ENCODE measurements at places on chromosomes 3 and 15.

GRCh38 chr3:14989943-14990779 is 42.8 kb downstream of the NR2C2 start:
- DNase-seq, result no peak

- no peak for DNase-seq
Measured at GRCh38 chr15:99598296-99598695, 32.5 kb downstream of the MEF2A start.

- no peak for DNase-seq
Measured at GRCh38 chr15:57319919-57320560, 56.3 kb upstream of the CGNL1 start.

- DNase-seq, result no peak
Measured at GRCh38 chr15:77568014-77568972, 64.4 kb downstream of the LINGO1 start.

- DNase-seq, result no peak
Measured at GRCh38 chr15:57236561-57237300, 139.6 kb upstream of the CGNL1 start.

DNA sequence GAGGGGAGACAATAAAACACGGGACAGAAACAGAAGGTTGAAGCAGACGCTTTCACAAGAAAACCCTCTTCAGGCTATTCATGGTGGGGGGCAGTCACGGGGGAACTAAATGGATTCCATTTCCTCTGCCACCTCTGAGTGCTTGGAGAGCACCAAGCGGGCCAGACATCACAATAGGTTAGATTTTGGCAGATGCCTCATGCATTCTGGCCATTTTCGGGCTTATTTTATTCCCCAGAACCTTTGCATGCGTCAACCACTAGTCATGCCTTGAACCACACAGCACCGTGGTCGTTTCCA is 82.2 kb downstream of the RORA start:
- no peak for DNase-seq

DNA sequence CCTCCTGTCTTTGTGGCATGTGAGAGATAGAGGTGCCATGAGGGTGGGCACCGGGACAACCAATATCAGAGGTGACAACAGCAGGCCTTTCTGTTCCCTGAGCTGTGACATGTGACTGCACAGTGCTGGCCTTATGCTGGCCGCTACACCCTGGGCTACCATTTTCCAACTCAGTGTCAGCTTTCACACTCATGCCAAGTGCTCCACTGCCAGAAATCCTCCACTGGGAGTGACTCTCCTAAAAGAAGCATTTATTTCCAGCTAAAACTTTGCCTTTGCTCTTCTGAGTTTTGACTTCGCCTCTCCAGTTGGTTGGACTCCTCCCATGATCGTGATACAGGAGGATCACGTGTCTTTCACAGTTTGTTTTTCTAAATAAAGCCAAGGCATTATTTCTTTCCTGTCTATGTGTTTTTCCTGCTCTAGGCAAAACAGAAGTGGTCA is 31.4 kb downstream of the CA12 start:
- no peak for DNase-seq

DNA sequence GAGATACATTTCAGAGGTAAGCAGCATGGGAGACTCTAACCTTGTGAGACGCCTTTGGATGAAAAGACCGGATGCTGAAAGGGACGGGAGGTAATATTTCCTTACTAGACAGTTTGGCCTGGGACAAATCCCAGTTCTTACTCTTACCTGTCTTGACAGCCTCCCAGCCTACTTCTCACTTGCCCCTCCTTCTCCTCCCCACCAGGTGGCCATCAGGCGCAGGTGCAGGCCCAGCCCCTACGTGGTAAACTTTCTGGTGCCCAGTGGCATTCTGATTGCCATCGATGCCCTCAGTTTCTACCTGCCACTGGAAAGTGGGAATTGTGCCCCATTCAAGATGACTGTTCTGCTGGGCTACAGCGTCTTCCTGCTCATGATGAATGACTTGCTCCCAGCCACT is 6.3 kb downstream of the HTR3D start:
- DNase-seq, result no peak

DNA sequence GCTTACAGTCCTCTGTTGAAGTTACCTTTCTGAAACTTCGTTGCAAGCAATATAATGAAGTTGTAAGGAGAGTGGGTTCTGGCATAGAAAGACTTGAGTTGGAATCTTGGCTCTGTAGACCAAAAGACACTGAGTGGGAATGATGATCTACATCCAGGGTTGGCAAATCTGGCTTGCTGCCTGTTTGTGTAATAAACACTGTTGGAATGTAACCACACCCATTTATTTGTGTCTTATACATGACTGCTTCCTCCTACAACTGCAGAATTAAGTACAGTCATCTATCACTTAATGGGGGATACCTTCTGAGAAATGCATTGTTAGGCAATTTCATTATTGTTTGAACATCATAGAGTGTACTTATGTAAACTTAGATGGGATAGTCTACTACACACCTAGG is 178.4 kb upstream of the SUCLG2 start:
- no peak for DNase-seq

DNA sequence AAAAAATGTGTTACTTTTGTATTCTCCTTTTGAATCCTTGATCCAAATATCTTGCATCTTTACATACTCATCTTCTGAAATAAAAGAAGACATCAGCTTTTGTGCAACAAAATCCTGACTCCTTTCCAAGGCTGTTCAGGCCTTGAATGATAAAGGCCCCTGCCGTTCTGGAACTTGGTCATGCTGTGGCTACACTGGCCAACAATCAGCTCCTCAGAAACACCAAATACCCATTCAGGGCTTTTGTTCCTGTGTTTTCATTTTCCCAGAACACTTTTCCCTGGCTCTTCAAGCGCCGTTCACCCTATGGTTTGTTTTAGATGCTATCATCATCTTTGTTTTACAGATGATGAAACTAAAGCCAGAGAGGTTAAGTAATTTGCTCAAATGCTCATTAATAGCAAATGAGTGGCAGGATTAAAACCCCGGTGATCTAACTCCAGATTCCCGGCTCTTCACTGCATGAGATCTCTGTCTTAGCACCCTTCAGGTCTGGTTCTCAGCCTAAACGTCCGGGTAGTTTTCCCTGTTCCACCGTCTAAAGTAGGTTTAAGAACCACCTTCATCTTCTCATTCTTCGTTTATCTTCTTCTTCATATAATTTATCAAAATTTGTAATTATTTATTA is 58.3 kb downstream of the EPHA3 start:
- no peak for DNase-seq

- DNase-seq, result no peak
Measured at GRCh38 chr3:103873897-103874545, 1439.2 kb downstream of the ZPLD1 start.

DNA sequence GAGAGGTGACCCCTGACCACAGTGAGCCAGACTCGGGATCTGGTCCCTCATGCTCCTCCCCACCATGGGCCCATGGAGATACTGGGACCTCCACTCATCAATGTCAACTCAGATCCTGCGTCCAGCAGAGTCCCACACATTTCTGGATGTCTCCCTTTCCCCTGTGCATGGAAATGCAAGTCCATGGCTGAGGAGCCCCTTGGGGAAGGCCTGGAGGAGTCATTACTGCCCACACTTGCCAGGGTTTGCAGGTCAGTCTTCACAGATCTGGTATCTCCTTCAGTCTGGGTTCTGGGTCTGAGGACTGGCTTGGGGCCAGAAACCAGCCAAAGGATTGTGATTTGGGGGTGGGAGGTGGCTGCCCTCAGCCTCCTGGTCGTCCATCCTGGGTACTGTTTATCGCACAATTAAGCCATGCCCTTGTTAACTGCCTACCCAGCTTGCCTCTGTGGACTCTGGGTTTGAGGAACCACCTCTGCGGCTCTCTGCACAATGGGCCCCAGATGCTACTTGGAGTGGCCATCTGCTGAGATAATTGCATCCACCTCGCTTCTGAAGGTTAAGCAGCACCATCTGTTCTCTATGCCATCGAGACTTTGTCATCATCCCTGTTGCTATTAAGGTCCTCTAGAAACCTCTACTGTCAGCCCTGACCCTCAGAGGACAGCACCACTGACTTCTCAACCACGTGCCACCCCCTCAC is 49.9 kb upstream of the KLF13 start:
- no peak for DNase-seq

DNA sequence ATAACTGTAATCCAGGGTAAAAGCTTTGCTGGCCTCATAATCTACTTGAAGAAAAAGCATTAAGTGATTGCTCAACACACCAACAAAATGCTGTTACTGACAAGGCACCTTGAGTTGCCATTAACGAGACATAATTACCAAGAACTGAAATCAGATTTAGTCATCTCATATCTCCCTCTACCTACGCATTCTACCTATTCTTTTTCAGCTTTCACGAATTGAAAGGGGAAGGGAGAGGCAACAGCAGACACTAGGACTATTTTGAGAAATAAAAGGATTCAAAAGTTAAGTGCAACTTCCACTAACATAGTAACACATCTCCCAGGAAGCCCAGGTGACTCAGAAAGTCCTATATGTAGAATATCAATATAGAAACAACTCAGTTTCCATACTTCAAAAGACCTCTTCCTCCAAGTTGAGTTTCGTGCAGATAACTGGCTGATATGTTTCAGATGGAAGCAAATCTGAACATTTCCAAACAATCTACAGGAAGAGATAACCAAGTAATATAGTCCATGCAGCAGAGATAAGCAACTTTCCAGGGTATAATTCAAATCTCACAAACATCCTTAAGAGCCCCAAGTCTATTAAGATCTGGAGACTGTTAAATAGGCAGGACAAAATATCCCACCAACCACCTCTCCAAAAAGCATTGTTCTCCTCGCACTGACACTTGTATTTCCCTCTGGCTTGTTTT is 1.9 kb downstream of the OSBPL10 start:
- no peak for DNase-seq

DNA sequence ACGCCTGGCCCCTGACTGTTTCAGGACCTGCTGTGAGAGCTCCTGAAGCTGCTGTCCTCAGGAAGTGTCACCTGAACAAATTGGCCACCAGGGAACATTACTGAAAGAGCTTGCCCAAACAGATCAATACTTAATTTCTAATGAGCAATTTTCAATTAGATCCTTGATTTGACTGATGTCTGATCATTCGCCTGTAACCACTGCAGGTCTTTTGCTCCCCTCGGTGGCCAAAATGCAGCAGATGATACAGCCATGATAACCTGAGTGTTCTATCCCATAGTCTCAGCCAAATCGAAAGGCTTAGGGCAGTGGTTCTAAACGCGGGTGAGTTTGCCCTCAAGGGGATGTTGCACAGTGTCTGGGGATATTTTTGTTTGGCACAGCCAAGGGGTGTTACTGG is 57.6 kb upstream of the MEX3B start:
- DNase-seq, result no peak

GRCh38 chr3:131619821-131620220 is 117.0 kb upstream of the MRPL3 start:
- no peak for DNase-seq

DNA sequence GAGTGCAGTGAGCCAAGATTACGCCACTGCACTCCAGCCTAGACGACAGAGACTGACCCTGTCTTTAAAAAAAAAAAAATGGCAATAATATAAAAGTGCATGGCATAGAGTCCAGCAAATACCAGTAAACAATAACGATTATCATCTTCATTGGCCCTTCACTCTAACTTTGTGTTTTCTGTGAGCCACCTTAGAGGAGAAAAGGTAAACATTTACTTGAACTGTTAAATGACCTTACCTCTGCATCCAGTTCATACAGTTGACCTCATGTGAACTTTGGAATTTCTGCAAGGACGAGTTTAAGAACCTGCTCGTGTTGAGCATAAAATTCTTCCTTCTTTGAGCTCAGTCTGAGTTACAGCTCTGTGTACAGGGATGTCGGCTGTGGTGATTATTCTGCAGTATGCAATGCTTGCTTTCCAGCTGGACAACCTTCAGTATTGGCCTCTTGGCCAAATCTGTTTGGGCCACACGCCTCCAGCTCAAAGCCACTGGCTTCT is 56.6 kb downstream of the RLBP1 start:
- no peak for DNase-seq

DNA sequence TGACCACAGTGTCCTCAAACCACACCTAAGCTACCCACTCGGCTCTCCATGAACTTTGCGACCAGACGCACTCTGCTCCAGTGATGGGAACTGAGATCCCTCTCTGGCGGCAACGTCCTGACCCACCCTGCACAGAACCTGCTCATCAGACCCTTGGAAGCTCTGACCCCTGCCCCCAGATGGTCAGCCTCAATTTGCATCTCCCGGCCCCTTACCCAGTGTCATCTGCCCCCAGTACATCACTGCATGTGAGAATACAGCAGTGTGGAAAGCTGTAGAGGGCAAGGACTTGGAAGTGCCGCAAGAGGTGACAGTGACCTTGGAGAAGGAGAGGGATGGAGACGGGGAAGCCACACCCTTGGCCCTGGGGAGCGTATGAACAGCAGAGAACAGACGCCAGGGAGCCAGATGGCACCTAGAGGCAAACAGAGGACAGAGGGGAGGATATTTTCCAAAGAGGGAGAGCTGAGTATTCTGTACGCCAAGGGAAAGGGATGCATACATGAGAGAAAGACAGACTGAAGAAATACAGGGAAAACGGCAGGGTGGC is 192.0 kb downstream of the XXYLT1 start:
- no peak for DNase-seq

DNA sequence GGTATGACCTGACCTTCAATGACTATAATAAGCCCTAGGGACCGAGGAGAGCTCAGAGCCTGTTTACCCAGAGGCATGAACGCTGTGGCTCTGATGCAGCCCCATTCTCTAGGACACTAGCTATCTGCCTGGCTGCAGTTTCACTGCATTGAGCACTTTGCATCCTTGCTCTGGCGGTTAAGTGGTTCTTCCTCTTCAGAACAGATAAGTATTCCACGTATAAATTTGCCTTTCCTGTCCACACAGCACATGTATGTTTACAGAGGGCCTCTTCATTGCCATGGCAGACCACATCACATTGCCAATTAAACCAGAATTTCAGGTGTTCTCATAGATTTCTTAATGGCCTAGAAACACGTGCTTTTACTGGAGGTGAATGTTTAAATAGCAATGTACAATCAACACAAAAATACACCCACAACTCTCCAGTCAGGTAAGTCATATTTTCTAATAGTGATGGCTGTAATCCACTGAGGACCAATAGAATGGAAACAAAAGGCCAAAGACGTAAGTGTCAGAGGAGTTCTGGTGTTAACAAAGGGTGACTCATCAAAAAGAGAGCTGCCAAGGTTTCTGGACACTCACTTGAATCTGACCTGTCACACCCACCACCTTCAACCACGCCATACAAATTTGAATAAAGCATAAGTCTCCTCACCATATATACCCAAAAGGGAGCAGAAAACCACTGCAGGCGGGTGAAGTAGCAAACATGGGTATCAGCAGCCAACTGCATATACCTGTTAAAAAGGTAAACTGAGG is 553.4 kb downstream of the OCA2 start:
- no peak for DNase-seq

GRCh38 chr3:94303897-94304296 is 241.0 kb downstream of the NSUN3 start:
- no peak for DNase-seq
